ENCODE measurements at places on chromosomes 1 and 21.

DNA sequence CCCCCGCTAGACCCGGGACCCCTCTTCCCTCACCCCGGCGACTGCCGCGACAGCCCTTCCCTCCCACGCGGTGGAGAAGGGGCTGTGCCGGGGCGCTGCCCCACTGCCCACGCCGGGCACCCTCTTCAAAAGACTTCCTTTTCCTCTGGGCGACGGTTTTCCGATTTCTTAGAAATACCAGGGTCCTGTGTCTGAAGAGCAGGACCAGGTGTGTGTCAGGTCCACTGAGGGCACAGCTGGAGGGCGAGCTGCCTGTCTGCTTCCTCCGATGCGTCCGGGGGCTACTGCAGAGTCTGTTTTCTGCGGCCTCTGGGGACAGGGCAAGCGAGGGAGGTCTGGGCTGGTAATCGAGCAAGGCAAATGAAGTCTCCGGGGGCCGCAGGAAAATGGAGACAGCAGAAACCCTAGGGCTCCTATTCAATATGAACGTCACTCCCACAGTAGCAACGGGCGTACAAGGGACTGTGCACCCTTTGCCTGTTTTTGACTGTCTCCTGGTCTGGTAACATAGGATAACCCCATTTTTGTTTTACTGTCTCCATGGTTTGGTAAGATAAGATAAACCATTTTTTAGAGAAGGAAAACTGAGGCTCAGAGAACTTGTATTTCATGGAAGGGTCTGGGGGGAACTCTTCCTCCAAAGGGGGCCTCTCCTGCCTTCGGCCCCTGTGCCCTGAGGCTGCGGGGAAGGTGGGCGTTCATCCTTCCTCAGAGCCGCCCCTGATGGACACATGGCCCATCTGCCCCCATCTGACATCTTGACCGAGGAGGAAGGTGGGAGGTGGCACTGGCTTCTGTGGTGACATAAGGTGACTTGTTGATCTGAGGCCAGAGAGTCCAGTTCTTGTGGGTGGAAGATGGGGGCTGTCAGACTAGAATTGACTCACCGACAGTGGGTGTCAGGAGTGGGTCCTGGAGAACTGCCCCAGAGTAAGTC lies 970 bp downstream of the TNFRSF1B start:
- no peak for DNase-seq

DNA sequence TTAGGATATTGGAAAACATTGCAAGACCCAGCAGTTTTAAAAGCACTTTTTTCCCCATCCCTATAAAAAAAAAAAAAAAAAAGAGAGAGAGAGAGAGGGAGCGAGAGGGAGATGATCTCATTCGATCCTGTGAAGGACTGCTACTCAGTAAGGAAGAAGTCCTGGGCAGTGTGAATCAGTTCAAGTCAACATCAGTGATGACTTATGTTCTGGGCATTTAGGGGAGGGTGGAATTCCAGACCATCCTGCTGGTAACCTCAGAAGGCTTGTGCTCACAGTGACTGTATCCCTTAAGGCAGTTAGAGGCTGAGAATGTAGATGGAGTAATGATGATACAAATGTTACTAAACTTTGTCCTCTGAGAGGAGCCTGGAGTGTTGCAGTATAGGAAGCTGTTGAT lies 151.4 kb downstream of the TGFB2 start:
- no peak for DNase-seq

GRCh38 chr1:222631611-222632208 lies 13.8 kb downstream of the MIA3 start:
- DNase-seq, result no peak

GRCh38 chr1:26696654-26697430 lies 1.0 kb downstream of the ARID1A start:
- DNase-seq, result peak; percentile 84

GRCh38 chr1:35835398-35835797 lies 27.6 kb downstream of the AGO4 start:
- DNase-seq, result no peak

DNA sequence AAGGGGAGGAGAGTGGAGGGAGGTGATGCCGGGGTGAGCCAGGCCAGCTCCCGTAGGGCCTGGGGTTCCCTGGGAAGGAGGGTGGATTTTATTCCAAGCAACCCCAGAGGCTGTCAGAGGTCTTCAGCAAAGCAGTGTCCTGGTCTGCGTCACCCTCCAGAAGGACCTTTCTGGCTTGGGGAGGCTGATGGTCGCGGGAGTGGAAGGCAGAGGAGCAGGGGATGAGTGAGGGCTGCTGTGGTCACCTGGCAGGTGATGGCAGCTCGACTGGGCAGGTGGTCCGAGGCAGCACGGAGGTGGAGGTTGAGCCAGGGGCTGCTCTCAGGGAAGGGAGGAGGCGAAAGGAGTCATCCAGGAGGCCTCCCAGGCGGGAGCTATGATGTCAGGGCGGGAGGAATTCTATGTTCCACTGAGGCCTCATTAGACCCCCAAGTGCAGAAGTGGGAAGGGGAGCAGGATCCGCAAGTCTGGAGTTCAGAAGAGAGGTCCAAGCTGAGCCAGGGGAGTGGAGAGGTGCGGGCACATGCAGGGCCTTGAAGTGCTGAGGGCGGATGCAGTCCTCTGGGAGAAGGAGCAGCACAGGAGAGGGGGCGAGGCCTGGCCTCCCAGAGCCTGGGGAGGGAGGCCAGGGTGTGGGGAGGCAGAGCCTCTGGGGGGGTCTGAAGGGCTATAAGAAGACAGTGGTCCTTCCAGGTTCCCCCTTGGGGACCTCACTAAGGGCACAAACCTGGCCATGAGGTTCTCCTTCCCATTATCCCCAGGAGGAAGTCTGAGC lies 33.3 kb downstream of the BMP8A start:
- DNase-seq, result no peak

DNA sequence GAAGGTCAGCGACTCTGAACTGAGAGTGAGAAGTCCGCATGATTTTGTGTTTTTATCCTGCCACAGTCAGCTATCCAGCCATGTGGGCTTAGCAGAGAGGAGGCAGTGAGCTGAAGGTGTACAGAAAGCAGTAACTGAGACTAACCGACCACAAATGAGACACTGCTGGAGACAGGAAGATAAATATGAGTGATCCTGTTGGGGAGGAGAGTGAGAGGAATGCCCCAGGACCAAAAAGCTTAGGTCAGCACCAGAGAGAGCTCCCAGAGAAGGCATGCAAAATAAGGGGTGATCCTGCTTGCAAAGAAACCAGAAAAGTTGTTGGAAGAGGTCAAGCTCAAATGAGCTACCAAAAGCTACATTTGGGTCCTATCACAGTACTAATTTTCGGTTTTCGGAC lies 63.7 kb downstream of the HLCS start:
- DNase-seq, result no peak

DNA sequence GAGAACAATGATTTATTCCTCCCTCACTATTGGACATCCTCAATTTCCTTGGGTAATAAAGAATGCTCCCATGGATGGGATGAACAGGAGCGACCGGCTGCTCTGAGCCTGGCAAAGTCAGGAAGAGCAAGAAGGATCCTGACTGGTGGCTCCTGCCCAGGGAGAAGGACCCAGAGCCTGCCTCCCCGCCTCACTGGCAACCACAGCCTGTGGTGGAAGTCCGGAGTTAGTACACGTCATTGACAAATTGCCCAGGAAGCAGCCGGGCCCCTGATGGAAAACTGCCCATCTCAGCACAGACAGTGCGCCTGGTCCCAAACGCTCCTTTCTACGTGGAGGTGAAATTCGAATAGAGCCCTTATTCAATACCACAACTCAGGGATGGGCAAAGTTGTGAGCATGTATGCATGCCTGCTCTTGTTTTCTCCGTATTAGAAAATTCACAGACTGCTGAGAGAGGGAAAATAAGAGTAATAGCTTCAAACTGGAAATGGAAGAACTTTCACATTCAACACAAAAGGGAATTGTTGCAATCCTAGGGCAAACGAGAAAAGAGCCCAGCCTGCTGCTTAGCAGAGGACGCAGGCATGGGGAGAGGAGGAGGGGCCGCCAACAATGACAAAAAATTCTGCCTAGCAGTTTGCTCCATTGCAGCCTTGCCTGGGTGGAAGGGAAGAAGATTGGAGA lies 397.1 kb upstream of the VAMP3 start:
- DNase-seq, result no peak

GRCh38 chr1:94549706-94550105 lies 8.1 kb upstream of the F3 start:
- no peak for DNase-seq

GRCh38 chr1:100076319-100076718 lies 56.4 kb downstream of the SASS6 start:
- no peak for DNase-seq

DNA sequence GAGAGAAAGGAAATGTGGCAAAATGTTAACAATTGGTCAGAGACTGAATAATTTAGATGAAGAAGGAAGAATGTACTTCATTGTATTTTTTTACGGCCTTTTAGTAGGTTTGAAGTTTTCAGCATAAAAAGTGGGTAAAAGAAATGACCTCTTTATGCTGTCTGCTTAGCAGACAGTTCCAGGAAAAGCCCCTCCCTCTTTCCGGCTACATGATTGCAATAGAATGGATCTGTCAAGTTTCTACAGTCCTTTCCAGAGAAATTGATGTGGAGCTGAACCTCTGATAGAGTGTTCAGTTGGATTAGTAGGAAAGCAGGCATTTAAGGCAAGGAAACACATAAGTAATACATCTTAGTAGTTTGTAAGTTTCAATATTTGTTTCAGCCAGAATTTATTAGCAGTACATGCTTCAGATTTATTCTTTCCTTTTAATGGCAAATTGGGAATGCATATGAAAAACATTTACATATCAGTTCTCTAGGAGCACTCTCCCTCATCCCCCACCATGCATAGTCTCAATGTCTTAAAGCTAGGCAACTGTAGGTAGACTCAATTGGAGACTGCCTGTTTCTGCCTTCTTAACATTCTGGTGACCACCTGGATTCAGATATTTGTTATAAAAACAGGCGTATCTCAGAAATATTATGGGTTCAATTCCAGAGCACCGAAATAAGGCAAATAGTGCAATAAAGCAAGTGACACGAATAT lies 36.4 kb downstream of the HS2ST1 start:
- no peak for DNase-seq

DNA sequence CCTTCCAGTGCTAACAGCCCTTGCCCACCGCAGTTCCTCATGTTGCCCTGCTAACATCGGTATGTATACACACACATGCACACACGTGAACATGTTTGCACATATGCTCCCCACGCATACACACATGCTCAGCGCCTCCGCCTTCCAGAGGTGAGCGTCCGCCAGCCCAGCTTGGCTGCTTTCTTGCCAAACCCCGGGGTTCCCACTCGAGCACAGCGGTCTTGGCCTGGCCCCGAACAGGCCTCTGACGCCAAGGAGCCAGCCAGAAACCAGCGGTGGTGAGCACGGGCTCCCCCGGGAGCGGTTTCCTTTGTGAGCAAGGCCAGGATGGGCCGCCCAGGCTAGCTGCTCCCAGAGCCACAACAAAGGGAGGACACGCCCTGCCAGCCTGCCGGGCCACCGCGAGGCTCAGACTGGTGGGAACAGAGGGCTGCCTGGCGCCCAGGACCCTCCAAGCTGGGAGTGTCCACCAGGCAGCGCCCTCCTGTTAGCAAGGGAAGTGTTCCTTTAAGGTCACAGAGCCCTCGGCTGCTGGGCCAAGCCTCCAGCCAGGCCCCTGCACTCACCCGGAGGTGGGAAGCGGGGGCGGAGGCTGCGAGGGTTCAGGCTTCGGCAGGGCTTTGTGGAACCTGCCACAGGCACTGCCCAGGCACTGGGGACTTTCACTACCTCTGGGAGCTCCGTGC lies 65.4 kb downstream of the ALPL start:
- DNase-seq, result no peak

DNA sequence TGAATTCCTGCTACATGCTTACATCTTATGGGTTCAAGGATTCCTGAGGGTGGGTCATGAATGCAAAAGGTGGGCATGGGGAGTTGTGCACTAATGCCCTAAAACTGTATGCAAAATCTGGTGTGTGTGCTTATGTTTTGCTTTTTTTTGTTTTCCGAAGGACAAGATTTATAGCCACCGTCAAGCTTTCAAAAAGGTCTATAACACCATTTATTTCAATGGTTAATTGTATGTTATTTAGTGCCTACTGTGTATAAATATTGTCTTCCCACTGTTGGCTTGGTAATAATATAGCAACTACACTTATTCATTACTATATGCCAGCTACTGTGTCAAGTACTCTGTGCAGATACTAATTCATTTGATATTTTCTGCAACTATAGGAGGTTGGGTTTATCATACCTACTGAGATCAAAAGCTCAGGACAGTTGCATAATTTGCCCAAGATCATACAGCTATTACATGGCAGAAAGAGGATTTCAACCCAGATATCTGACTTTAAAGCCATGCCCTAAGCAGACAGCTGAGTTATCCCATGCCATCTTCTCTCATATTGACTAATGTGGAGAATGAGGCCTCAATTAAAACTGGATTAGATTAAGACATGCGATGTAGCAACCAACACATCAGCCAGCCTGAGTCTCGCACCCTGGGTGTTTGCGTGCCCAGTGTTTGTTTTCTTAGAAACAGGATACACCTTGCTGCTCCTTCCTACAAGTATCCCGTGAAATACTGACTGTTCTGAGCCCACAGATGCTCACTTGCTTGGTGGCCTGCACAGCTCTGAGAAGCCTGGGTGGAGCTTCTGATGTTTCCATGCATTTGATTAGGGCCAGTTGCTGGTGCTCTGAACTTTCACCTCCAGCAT lies 34.6 kb downstream of the GADD45A start:
- no peak for DNase-seq

- no peak for DNase-seq
These were observed 19.1 kb downstream of the USP48 start for GRCh38 chr1:21763694-21764419.

DNA sequence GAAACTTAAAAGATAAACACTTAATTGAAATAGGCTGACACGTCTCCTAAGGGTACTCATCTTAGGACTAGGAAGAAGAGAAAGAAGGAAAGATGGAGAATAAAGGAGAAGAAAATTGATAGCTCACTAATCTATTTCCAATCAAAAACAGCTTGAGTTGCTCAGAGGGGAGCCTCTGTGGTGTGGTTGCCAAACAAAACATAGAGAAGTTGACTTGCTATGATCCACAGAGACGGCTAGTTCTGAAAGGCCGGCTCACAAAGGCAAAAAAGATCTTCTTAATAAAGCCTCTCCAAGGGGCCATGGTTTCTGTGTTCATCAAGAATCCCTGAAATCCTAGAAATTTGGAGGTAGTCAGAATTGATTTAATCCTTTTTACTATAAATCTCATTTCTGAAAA lies 644.1 kb downstream of the LMO4 start:
- no peak for DNase-seq

DNA sequence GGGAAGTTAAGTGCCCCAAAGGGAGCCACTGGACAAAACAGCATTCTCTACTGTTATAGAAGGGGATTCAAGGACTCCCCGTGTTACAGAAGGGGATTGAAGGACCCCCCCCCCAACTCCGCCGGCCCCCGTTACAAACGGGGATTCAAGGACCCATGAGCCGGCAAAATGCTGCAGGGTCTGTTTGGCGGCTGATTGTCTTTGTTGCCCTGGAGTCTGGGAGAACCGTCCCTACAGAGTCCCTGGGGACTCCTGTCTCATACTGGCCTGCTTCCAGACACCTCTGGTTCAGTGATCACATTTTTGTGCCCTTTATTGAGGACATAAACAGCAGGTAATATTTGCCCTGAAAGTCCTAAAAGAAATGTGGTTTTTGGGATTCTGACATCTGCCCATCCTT lies 96.4 kb downstream of the SYF2 start:
- no peak for DNase-seq

GRCh38 chr1:161082996-161083747 lies 6.2 kb downstream of the NECTIN4 start:
- DNase-seq, result no peak

Measured in natural killer cell (primary cell).